Activated T-helper 1 cell treated with Interleukin-2 at 50 U/mL for 16 hours (primary cell): ENCODE measurements at places on chromosomes 3 and 15.

GRCh38 chr15:46556010-46556409 is 921.2 kb downstream of the SQOR start:
- no peak for DNase-seq

GRCh38 chr15:90606641-90607040 is 76.9 kb downstream of the CRTC3 start:
- DNase-seq = no peak

DNA sequence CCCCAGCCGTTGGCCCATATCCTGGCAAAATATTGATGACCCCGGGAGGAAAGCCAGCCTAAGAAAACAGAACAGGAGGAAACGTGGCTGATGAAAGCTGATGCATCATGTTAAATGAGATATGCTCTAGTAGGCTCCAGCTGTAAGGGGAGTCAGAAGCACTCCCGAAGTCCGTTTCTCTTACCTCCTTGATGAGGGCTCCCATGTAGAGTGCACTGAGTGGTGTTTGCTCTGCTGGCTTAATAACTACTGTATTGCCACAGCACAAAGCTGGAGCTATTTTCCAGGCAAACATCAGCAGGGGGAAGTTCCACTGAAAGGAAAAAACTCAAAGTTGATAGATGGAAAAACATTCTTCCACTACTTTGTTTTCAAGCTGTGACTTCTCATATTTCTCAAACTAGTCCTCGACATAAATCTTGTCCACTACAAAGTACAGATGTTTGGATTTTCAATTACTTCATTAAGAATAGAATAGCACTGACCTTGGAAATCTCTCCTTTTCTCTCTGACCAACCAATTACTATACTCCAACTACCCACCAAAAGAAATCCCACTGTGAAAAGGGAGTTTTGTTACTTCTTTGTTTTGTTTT is 72.7 kb downstream of the ALDH1A2 start:
- DNase-seq = no peak

- no peak for DNase-seq
Observed at GRCh38 chr15:83100097-83100646, 7.3 kb upstream of the TM6SF1 start.

DNA sequence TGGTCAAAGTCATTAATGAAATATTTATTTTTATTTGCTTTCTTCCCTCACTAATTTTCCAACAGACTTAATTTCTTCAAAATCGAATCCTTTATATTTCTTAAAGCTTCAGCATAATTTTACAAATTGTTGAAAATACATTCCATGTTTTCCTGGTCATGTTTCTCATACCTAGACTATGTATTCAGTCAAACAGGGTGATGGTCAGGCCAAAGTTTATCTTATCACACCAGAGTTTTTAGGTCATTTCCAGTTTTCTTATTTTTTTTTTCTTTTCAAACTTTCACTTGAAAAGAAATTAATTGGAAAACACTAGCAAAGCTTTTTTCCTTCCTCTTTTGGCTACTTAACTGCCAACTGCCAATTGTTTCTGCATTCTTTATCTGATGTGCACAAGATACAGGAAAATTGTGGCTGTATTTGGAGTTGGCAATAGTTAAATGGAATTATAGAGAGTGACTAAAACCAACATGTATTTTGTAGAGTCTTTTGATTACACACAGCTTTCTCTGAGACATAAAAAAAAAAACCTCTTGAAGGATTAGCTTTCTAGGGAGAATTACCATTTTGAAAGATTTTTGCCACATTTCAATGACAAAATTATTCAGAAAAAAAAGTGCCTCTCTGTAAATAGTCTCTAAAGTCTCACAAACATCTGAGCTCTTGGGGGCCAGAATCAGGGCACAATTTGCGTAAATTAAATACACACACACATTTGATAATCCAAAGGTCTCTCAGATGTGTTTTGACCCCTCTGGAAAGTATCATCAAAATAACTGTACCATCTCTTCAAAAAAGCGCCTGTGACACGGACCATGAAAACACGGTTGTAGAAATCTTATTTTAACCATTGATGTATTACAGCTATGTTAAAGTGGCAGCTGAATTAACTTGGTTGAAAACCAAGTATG is 603.2 kb upstream of the KCNMB2 start:
- no peak for DNase-seq

GRCh38 chr3:39755100-39755499 is 54.3 kb upstream of the MYRIP start:
- no peak for DNase-seq

- no peak for DNase-seq
Observed at GRCh38 chr15:57948351-57949289, 116.9 kb downstream of the ALDH1A2 start.

DNA sequence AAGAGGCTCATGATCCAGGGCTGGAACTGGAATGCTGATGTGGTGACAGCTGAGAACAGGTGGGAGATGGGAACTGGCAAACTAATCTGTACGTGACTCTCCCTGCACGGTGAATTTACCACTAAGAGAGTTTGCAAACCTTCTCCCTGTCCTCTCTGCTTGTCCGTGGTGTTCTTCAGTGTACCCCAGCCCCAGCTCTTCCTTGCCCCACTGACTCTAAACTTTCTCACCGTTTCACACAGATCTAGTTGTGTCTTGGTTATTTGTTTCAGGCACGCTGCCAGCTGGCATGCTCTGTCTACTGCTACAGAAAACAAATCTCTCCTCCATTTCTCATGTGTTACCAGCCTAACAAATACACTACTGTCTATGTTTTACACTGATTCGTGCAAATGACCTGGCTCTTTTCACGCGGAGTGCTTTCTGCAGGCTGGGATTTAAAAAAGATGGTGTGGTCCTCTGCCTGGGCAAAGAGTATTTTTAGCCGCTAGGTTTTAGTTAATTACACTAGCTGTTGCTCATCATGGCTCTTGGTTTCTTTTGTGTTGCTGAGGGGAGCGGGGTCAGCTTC is 192.7 kb upstream of the LRIG1 start:
- DNase-seq = no peak

GRCh38 chr15:98920091-98920880 is 87.3 kb downstream of the PGPEP1L start:
- no peak for DNase-seq

GRCh38 chr3:122727766-122728165 is 47.1 kb downstream of the PARP14 start:
- DNase-seq = no peak

DNA sequence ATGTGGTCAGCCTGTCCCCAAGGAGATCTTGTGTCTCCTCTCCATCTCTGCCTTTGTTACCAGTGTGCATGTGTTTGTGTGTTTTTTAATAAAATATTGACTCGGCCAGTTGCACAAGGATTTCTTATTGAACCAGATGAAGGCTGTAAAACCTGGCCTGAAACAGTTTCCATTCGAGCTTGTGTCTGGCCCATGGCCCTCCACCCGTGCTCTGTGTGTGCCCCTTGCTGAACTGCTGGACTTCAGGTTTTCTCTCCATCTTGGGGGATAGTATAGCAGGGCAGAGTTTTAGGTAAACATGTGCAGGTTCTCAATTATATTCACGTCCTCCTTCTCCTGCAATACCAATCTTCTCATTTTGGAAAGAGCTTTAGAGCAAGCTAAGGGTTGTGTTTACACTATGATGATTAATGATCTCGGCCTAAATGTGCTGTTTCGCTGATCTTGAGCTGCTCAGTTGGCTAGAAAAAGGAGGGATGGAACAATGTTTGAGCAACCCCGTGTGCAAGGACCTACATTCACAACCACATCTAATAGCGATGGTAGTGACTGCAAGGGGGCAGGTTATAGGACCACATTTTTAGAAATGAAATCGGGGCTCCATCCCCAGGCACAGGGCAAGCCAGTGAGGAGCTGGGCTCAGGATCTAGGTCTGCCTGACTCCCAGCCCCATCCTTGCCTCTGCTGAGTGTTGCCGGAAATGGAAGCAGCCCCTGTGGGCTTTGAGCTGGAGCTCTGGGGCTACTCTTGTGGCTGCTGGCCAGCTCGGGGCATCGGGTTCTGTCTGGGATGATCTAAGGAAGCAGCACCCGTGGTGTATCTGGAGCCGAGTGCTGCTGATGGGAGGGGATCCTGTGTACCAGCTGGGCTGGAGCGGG is 47.7 kb downstream of the CMTM6 start:
- no peak for DNase-seq

DNA sequence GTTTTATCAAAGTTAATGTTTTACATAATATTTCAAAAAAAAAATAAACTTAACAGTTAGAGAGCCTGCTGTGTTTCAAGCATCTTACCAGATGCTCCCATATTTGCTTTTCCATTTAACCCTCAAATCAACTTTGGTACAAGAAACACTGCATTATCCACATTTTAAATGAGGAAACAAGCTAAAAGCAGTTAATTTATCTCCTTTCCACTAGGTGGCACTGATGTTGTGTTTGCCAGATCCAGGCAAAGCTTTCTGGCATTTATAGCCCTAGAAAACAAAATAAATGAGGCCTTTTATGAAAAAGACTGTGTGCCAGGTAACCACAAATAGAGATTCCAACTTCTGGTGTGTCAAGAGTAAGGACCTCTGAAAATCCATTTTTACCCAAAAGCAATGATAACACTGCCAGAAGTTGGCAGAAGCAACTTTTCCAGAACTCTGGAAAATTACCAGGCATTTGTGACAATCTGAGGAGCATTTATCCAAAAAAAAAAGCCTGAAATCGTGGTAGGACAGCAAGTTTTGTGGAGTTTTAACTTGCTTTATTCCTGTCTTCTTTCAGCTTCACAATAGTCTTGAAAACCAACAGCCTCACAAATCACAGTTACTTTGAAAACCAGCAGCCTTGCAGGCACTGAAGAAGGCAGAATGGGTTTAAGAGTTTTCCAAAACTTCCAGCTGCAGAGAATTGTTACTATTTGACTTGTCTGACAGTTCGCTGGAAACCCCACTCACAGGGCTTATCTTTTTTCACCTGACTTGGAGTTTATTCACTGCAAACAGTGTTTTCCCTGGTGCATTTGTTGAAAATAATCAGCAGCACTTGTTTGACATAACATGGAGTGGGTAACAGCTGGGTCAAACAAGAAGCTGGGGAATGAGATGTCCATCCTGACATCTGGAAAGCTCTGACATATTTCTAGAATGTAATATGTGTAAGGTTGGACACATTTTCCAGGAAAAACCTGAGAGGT is 9.2 kb downstream of the FAM162A start:
- DNase-seq = no peak

DNA sequence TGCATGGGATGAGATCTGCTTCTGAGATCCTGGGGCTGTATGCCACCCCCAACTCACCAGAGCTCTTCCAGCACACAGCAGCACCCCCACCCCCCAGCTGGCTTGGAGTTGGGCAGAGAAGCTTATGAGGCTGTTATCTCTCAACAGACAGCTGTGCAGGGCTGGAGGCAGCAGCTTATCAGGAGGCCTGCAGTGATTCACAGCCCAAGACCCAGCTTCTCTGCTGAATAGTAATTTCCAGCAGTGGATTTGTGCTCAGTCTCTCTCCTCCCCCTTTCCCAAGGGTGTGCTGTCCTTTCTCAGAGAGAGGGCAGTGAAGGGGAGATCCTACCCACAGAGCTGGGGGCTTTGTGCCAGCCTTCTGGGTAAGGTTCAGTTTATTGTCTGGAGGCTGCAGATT is 2.1 kb downstream of the RPP25 start:
- no peak for DNase-seq

- DNase-seq = no peak
Observed at GRCh38 chr15:67762610-67763368, 62.5 kb upstream of the SKOR1 start.

DNA sequence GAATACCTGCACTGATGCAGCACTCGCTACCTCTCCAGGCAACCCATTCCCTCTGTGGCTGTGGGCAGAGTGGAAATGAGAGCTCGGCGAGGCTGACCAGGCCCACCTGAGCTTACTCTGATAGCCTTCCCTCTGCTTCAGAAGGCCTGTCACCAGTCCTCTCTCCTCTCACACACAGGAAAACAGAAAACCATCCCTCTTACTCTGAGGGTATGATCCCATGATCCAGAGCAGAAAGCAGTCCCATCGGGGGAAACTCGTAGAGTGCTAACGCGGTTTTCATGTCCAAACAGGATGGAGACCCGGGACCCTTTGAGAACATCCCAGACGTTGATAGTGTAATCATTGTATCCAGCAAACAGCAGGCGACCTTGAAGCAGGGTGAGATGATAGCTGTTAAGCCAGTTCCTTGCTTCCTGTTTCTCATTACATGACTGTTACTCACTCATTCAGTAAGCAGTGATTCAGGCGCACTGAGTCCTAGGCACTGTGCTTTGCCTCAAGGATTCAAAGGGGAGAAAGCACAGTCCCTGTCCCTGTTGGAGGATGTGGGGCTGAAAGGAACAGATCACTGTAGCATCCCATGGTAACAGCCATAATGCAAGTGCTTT is 11.8 kb upstream of the BCL2L10 start:
- DNase-seq = no peak

DNA sequence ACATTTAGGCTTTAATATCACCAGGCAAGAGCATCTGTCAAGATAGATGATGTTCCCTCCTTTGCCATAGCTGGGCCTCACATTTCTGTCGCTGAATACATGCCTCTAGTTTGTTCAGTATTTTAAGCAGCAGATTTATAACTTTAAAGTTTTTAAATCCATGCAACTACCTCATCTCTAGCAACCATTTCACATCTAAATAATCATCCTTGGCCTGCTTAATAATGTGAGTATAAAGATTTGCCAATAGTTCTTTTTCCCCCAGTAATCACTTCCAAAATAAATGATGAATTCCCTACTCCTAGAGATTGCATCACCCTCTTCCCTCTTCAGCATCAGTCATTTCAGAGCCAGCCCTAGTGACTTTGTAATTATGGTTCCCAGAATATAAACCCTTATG is 36.2 kb upstream of the FILIP1L start:
- DNase-seq = no peak

DNA sequence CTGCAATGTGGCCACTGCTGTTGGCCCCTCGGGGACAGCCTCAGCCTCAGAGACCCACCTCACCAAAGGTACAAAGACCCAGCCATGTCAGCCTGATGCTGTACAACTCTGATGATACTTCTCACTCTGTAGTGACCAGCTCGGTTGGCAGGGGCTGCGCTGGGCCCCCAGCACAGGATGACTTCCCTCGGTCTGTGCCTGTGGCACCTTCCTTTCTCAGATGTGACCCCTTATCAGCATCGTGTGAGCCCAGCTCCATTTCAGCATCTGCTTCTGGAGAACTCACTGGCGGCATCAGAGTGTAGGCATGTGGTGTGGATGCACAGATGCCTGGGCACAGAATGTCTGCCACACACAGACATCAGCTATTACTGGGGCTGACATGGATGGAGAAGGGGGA is 25.1 kb upstream of the CTXND1 start:
- no peak for DNase-seq

DNA sequence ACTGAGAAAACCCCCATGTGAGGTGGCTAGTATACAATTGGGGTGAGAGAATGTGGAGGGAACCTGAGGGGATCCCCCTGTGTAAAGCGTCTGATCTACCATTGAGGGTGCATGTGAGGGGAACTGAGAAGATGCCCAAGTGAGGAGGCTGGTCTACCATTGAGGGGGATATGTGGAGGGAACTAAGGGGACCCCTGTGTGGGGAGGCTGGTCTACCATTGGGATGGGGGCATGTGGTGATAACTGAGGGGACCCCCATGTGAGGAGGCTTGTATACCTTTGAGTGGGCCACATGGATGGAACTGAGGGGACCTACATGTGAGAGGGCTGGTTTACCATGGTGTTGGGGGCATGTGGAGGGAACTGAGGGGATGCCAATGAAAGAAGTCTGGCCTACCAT is 160.8 kb downstream of the FBLN2 start:
- no peak for DNase-seq

- DNase-seq = no peak
Observed at GRCh38 chr15:60616147-60616546, 137.2 kb upstream of the ICE2 start.

- DNase-seq = no peak
Observed at GRCh38 chr3:58584690-58585004, 7.5 kb upstream of the FAM107A start.
